ENCODE measurements at places on chromosomes 4 and X. TPM values are rescaled to one million over a fixed set of nuclear protein-coding genes. Genes with fewer than 3 reads are reported as not detected.

GRCh38 chr4:79650794-79651431 lies 242.9 kb upstream of the GK2 start:
- DNase-seq = peak; percentile 31

- peak; percentile 43 for DNase-seq
Observed at GRCh38 chrX:103913356-103914020, 48.9 kb upstream of the TMSB15B start.

DNA sequence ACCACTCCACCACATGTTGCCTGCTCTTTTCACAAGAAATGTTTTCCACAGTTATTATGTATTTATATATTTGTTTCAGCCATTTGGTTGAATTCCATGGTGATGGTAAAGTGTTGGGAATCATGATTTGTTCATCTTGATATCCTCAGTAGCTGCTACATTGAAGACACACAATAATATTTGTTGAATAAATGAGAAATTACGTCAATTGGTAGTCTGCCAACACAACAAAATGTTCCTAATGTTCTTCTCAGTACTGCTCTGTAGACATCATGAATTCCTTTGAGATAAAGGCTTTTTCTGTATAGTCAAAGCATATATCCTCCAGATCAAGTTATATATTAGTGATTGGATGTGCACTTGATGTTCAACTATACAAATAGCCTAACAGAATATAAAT lies 29.5 kb downstream of the CXXC4 start:
- DNase-seq = no peak

- DNase-seq = no peak
Observed at GRCh38 chr4:114041117-114041475, 61.6 kb upstream of the ARSJ start.

- peak; percentile 72 for DNase-seq
Observed at GRCh38 chrX:38805432-38806389, 4.5 kb downstream of the MID1IP1 start.

DNA sequence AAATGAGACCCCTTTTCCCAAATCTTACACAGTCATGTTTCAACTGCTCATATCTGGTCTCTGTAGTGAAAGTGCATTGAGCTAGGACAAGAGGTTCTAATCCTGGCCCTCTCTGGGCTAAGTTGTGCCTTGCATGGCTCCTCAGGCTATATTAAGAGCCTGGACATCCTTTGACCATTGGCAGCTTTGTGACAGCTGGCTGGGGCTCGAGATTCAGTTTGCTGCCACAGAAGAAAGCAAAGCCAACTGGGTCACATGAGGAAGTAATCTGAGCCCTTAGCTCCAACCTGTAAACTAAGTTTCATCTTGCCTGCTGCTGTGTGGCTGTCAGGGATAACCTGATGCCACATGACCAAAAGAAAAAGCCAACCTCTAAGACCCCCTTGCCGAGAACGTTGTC lies 51.8 kb upstream of the JADE1 start:
- DNase-seq = no peak

DNA sequence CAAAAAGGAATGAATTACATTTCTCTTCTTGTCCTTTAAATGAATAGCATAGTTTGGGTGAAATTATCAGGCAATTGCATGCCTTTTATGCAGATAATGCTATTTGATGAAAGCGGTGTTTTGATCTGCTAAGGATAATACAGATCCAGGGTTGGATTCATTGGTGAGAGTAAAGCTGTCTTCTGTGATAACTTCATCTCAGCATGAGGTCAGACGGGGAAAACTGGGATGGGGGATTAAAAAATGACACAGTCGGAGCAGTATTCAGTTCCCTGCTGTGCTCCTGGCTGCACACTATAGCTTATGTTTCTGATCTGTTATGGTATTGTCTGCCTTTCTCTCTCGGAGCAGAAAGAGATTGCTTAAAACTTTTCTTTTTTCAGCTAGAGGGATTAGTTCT lies 105.9 kb upstream of the TENM3 start:
- no peak for DNase-seq

- no peak for DNase-seq
Observed at GRCh38 chr4:83266689-83267088, 17.9 kb downstream of the COQ2 start.

DNA sequence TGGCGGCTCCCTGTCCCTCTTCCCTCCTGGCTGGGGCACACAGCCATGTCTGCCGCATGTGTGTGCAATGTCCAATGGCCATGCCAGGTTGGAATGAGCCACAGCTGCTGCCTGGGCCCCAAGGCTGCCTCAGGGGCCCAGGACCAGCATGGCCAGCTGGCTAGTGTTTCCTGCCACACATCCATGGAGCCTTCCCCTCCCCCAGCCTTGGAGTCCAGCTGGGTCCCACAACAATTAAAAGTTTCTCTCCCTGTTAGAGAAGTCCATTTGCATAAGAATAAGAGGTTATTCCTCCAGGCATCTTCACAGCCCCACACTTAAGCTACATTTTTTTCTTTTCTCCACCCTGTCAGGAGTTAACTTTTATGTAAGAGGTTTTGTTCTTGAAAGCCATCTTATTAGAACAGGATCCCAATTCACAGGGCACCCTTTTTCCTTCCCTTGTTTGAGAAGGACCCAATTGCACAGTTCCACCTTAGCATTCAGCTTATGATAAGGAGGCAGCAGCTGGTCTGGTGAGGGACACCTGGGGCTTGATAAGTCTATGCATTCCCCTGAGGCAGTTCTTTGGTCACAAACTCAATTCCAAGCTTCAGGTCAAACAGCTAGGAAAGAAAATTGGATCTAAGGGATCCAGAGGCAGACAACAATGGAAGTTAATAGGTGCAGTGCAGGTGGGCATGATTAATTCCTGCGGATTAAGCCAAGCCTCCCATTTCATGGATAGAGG lies 963.3 kb upstream of the GRIA3 start:
- DNase-seq = no peak

Gene SLC25A5
- 160 TPM for total RNA-seq

Gene TAF7L
- 0.08 TPM for total RNA-seq

Gene GEMIN8
- total RNA-seq = 10.7 TPM

Gene FGB
- not detected for total RNA-seq

Gene TCEAL8
- 76.1 TPM for total RNA-seq

Gene LIMCH1
- total RNA-seq = 37.4 TPM
